ENCODE measurements at places on chromosomes 3 and 15. TPM values are rescaled to one million over a fixed set of nuclear protein-coding genes. Genes with fewer than 3 reads are reported as not detected.

CDHR4 gene
- total RNA-seq = not detected

DNA sequence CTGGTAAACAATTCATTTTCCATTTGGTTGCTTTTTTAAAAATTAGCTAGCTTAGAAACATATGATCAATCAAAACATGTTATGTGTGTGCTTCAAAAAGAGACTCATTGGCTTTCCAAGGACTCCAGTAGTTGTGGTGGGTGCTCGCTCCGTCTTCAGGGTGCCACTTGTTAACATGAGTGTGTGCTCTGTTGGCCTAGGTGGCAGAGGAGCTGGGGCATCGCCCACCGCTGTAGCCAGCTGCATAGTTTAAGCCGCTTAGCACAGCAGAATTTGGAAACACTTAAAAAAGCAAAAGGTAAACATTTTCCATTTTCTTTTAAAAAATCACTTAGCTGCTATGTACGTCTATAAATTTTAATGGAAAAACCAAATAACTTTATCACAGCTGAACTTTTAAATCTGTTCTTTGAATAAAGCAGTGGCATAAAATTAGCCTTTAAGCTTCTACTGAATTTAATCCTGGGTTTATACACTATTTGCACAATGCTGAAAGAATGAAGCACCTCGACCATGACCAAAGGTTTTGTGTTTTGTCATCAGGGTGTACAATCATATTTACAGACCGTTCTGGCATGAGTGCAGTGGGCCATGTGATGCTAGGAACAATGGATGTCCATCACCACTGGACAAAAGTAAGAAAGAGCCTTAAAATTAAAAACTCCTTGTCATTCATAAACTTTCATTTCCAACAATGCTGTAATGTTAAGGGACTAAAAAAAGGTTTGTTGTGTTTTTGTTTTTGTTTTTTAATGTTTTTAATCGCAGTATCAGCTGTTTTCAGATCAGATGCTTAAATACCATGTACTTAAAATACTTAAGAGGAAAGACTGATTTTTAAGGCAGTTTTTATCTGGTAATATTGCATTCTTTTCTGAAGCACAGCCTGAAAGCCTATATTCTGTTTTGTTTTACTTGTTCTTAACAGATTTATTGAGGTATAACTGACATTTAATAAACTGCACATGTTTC is 57.9 kb downstream of the TCAIM start:
- H3K27ac ChIP-seq = no peak overlapping the region
- no peak for DNase-seq
- H3K36me3 ChIP-seq = no peaks in the 10 kb centered on the region
- H3K27me3 ChIP-seq = no peaks in the 10 kb centered on the region
- no peak overlapping the region for H3K4me3 ChIP-seq

GRCh38 chr3:133941415-133941821 is 45.7 kb upstream of the RAB6B start:
- H3K36me3 ChIP-seq = no peaks in the 10 kb centered on the region

DNA sequence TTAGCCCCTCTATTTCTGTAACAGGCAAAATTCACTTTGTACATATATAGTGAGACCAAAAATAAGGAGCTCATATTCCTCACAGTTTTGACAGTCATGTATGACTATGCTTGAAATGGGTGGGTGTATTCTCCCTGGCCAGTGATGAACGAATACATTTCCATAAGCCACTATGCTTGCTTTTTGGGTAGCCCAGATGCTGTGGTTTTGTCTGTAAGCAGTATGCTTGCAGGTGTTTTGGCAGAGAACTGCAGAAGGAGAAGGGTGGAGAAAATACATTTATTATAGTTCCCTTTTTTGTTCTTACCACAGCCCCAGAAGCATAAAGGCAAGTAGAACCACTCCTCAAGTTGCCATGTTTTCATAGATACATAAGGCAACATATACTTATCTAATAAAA is 131.2 kb downstream of the RBMS3 start:
- H3K27ac ChIP-seq = no peak overlapping the region
- H3K4me3 ChIP-seq = no peak overlapping the region
- H3K27me3 ChIP-seq = no peaks in the 10 kb centered on the region
- peaks cover 9% of the 10 kb centered on the region for H3K4me1 ChIP-seq
- DNase-seq = no peak

DNA sequence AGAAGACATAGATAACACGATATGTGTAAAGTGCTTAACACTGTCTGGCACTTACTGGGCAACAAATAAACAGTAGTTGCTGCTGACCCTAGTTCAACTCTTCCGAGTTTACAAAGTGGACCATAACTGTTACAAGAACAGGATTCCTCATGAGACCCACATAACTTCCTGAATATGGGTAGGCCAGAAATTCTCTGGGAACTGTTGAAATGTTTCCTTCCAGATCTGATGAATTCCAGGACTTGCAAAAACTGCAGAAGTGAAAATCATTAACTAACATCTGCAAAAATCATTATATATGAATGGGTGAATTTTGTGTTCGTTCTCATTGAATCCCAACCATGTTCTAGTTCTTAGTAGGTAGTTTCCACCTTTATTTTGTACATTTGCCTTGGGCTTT is 181.7 kb upstream of the MME start:
- H3K36me3 ChIP-seq = no peaks in the 10 kb centered on the region
- no peak for DNase-seq
- H3K27ac ChIP-seq = no peak overlapping the region
- H3K27me3 ChIP-seq = no peaks in the 10 kb centered on the region

GRCh38 chr3:86147119-86147518 is 843.8 kb downstream of the VGLL3 start:
- no peak overlapping the region for H3K27ac ChIP-seq
- no peaks in the 10 kb centered on the region for H3K27me3 ChIP-seq
- no peak for DNase-seq
- no peaks in the 10 kb centered on the region for H3K36me3 ChIP-seq
- H3K4me3 ChIP-seq = no peak overlapping the region

GRCh38 chr3:78337801-78338211 is 1297.9 kb downstream of the ROBO2 start:
- peaks cover 8% of the 10 kb centered on the region for H3K4me1 ChIP-seq
- H3K27ac ChIP-seq = no peak overlapping the region
- H3K27me3 ChIP-seq = no peaks in the 10 kb centered on the region
- H3K4me3 ChIP-seq = no peak overlapping the region
- no peaks in the 10 kb centered on the region for H3K36me3 ChIP-seq

DNA sequence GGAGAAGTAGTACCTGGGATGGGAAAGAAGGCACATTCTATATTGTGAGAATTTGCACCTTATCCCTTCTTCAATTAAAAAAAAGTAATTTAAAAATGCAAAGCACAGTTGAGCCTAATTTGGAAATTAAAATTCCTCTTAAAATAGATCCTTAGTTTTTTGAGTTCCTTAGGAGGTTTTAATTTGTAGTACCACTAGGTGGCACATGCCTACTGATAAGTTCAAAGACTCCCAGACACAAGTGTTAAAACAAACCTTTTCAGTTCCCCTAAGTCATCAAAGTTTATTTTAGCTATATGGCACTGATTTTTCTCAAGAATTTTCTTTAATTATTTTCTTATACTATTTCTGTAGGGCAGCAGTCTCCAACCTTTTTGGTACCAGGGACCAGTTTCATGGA is 127.6 kb upstream of the AZI2 start:
- H3K4me3 ChIP-seq = no peak overlapping the region
- no peaks in the 10 kb centered on the region for H3K27me3 ChIP-seq
- H3K27ac ChIP-seq = no peak overlapping the region
- DNase-seq = no peak
- no peaks in the 10 kb centered on the region for H3K4me1 ChIP-seq
- no peaks in the 10 kb centered on the region for H3K36me3 ChIP-seq

DNA sequence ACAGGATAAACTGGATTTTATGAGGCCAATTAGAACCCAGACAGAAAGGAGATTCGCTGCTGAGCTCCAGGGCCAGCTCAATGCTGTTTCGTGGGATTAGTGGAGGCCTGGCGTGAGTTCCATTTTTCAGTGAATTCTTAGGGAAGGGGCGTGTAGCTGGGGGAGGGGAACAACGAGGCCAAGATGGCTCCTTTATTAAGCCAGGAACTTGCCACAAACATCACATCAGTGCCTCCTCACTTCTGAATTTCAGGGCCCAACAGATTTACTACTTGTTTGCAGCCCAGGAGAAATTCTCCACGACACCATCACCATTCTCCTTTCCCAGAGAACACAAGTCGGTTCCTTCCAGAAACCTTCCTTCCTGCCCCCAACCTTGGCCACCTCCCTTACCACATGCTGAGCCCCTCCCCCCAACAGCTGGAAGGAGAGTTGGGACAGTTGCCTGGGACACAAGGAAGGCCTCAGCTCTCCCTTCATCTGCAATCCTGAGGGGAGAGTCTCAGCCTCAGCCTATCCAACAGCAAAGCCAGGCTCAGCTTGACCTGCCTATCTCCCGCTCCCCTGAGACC is 5.8 kb downstream of the IGDCC4 start:
- H3K4me1 ChIP-seq = peaks cover 29% of the 10 kb centered on the region
- H3K36me3 ChIP-seq = no peaks in the 10 kb centered on the region
- no peaks in the 10 kb centered on the region for H3K27me3 ChIP-seq
- peak overlapping the region; percentile 70 for H3K27ac ChIP-seq
- H3K4me3 ChIP-seq = no peak overlapping the region

GRCh38 chr15:83249030-83249343 is 35.5 kb downstream of the BNC1 start:
- no peak overlapping the region for H3K4me3 ChIP-seq
- H3K36me3 ChIP-seq = no peaks in the 10 kb centered on the region
- H3K4me1 ChIP-seq = peaks cover 3% of the 10 kb centered on the region
- H3K27ac ChIP-seq = no peak overlapping the region
- H3K27me3 ChIP-seq = no peaks in the 10 kb centered on the region

- no peak overlapping the region for H3K4me3 ChIP-seq
- no peaks in the 10 kb centered on the region for H3K27me3 ChIP-seq
- H3K36me3 ChIP-seq = peaks cover 50% of the 10 kb centered on the region
- H3K4me1 ChIP-seq = no peaks in the 10 kb centered on the region
Observed at GRCh38 chr3:185912512-185912911, 25.3 kb downstream of the TRA2B start.

DNA sequence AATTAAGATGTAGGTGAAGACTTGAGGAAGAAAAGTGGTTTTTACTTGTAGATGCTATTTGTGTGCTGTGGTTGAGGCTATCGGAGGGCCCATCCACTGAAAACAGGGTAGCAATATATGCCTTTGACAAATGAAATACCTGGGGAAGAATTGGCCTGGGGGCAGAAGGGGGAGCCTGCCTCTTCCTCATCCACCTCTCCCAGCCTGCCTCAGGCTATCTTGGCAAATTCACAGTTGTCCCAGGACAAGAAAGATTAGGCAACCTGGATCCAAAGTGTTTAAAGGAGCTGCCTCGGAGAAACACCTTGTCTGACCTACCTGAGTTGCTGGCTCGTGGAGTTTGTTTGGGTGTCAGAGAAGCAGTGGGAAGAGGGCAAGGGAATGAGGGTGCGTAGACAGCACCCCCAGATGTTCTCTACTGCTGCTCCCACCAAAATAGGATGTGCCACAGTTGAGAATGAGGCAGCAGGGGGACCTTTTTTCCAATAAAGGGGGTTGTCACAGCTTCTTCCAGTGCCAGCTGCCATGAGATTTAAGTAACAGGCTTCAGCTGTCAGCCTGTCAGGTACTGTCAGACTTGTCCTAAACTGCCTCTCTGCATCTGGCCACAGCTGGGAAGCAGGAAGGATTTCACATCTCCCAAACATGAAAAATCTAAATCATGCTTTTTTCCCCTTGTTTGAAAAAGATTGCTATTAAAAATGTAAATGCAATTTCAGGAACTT is 9.2 kb downstream of the PLEKHO2 start:
- no peaks in the 10 kb centered on the region for H3K27me3 ChIP-seq
- peak overlapping the region; percentile 57 for H3K27ac ChIP-seq
- no peak overlapping the region for H3K4me3 ChIP-seq

DNA sequence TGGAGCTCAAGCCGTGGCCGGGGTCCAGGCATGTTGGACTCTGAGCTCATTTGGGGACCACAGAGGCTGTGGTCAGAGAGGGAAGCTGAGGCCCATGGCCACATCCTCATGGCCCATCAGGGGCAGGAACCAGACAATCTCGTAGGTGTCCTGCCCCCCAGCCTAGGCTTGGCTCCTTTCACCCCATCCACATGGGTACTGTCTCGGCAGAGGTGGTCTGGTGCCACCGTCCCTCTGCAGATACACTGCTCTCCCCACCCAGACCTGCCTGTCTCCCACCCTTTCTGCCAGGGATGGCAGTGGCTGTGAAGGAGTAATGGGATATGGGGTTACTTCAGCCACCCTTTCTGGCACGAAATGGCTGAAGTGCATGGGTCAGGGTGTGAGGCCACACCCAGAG is 7.9 kb downstream of the PRSS50 start:
- no peaks in the 10 kb centered on the region for H3K27me3 ChIP-seq
- H3K27ac ChIP-seq = no peak overlapping the region
- DNase-seq = no peak
- no peaks in the 10 kb centered on the region for H3K36me3 ChIP-seq
- no peak overlapping the region for H3K4me3 ChIP-seq
